ENCODE measurements at places on chromosomes 6 and 20.

- DNase-seq: no peak
Observed at GRCh38 chr6:109772883-109773431, 81.9 kb downstream of the FIG4 start.

DNA sequence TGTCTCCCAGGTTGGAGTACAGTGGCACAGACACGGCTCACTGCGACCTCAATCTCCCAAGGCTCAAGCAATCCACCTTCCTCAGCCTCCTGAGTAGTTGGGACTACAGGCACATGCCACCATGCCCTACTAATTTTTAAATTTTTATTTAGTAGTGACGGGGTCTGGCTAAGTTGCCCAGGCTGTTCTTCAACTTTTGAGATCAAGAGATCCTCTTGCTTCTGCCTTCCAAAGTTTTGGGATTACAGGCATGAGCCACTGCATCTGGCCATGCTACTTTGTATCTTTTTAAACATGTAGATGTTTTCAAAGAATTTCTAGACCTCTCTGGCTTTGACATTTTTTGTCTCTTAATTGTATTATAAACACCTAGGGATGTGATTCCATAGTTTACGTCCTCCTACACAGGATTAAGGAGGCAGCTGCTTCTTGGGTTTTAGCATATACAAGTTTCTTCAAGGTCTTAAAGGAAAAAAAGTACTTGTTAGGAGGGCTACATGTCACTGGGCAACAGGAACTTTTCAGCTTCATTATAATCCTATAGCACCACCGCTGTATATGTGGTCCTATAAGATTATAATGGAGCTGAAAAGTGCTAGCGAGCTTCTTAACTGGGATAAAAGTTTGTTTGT lies 1.3 kb downstream of the ADAT2 start:
- DNase-seq: no peak

GRCh38 chr6:30800871-30801270 lies 56.5 kb upstream of the IER3 start:
- DNase-seq: no peak

GRCh38 chr6:14246876-14247275 lies 129.3 kb downstream of the CD83 start:
- DNase-seq: no peak

GRCh38 chr6:46888031-46888430 lies 33.7 kb downstream of the ADGRF5 start:
- no peak for DNase-seq

- no peak for DNase-seq
Observed at GRCh38 chr20:44437497-44437896, 38.2 kb upstream of the TTPAL start.

- no peak for DNase-seq
Observed at GRCh38 chr6:148842296-148843019, 95.6 kb downstream of the UST start.

DNA sequence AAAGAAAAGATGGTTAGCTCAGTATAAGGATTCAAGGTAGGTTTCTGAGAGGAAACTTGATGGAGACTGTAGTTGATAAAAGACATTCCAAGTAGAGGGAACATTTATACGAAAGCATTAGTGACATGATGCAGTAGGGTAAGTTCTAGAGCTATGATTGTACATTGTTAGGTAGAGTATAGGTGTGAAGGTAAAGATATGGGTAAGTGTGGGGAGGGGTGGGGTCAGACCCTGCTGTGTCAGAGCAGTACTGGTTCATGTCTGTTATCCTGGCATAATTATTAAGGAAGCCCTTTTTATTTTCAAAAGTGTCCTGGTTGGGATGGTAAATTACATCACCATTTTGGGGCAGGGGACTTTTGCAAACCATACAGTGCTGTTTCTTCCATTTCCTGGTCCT lies 635.8 kb downstream of the COL12A1 start:
- no peak for DNase-seq

- no peak for DNase-seq
Observed at GRCh38 chr6:19613678-19614077, 223.5 kb upstream of the ID4 start.

DNA sequence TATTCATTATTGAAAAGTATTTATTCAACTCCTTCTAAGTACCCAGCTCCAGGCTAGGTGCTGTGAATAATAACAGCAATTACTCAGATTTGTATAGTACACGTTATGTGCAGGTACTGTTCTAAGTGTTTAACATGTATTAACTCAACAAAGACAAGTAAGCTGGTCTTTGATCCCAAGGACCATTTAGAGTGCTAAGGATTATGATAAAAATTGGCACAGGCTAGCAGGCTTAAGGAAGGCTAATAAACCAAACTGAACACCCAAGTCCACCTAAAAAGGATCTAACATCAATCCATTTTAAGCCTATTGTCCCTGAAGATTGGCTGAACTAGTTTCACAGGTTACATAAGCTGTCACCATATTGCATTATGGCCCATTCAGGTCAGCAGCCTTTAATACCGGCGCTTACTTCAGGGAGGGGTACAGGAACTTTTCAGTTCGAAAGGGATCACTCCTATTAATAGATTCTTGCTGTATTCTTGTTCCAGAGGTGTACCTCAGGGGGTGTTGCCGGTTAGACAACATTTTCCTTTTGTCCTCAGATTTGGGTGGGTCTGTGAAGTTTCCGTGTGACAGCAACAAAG lies 99.0 kb upstream of the GMDS start:
- DNase-seq: no peak

DNA sequence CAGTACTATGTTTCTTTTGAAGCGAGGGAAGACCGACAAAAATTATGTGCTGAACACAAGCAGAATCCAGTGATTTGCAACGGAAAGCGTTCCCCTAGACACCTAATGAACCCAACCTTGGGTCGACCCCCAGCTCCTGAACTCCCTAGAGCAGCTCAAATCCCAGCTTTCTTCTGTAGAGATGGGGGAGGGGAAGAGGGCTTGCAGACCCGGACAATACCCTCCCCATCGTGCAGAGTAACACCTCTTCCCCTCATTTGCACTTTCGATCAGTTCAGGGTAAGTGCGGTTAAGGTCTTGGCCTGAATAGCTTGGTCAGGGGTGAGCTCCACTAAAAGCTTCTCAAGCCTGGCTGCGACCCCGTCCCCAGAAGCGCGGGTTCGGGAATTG lies 404 bp downstream of the CEP162 start:
- DNase-seq: no peak

- no peak for DNase-seq
Observed at GRCh38 chr6:30890646-30891449, 6.5 kb downstream of the DDR1 start.

GRCh38 chr6:51868591-51869355 lies 218.6 kb downstream of the PKHD1 start:
- DNase-seq: no peak

DNA sequence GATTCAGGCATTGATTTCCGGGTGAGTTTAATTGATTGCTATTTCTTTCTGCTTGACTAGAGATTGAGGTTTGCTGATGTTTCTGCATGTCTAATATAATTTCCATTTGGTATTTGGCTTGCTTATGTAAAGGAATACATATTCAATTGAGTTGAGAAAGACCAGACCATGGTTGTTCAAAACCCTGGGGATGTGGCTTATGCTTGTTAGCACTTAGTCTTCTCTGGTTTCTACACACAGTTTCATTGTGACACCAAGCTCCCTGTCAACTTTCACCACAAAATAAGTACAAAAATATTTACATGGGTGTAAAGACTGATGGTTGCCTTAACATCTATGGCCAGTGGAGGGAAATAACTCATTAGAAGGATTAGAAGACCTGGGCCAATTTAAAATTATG lies 209.6 kb downstream of the CDH26 start:
- no peak for DNase-seq

DNA sequence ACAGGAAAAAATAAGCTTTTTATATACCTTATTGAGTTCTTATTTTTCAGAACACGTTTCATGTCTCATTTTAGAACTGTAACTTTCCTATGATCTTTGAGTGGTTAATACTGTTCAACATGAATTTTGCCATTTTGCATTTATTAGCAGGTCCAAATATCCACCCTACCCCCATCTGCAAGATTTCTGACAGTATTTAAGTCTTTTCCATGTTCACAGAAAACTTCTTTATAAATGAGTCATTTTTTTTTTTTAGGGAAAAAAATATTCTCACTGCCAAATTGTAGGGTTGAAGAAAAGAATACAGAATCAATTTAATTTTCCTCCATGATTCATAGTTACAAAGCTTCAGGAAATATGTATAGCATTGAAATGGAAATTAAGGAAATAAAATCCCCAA lies 101.8 kb downstream of the COL21A1 start:
- no peak for DNase-seq

- no peak for DNase-seq
Observed at GRCh38 chr20:32327087-32327681, 30.9 kb upstream of the ASXL1 start.

GRCh38 chr20:4999788-5000187 lies 1.5 kb downstream of the SLC23A2 start:
- DNase-seq: no peak

- no peak for DNase-seq
Observed at GRCh38 chr20:50826121-50826520, 31.3 kb downstream of the BCAS4 start.

DNA sequence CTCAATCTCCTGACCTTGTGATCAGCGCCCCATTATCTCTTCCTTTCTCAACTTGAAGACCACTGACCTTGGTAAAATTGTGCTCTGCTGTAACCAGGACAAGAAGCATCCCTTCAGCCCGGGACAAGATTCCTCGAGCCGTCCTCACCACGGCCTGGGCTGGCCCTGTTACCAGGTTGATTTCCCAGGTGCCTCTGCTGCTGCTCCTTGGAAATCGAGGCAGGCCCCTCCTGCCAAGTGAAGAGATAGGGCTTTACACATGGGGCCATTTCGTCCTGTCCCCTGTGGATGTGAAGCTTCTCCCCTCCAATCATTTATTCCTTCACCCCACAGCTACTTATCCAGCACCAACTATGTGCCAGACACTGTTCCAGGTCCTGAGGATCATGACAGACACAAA lies 21.5 kb downstream of the RAB44 start:
- no peak for DNase-seq

- no peak for DNase-seq
Observed at GRCh38 chr6:170268216-170269129, 22.4 kb downstream of the DLL1 start.

GRCh38 chr6:135937106-135937505 lies 85.6 kb downstream of the PDE7B start:
- DNase-seq: no peak

- DNase-seq: no peak
Observed at GRCh38 chr6:10719964-10720264, 3.0 kb upstream of the TMEM14C start.

- no peak for DNase-seq
Observed at GRCh38 chr6:11096109-11096508, 2.5 kb downstream of the SMIM13 start.

Measured in retinal pigment epithelial cell (primary cell).